Naive thymus-derived CD8-positive, alpha-beta T cell (primary cell): ENCODE measurements at places on chromosomes 1 and 21. TPM values are rescaled to one million over a fixed set of nuclear protein-coding genes. Genes with fewer than 3 reads are reported as not detected.

GRCh38 chr1:36443297-36443696, 7.0 kb downstream of the OSCP1 start:
- no peak for DNase-seq

GRCh38 chr1:177890479-177890878, 79.4 kb downstream of the SEC16B start:
- DNase-seq = no peak

The OTUD7B gene
- 10.6 TPM for total RNA-seq

GRCh38 chr1:1206966-1207531, 657 bp upstream of the TNFRSF18 start:
- DNase-seq = no peak
